ENCODE measurements at places on chromosomes 13 and 19.

GRCh38 chr19:29031216-29031615 lies 181.7 kb downstream of the UQCRFS1 start:
- no peak for DNase-seq

DNA sequence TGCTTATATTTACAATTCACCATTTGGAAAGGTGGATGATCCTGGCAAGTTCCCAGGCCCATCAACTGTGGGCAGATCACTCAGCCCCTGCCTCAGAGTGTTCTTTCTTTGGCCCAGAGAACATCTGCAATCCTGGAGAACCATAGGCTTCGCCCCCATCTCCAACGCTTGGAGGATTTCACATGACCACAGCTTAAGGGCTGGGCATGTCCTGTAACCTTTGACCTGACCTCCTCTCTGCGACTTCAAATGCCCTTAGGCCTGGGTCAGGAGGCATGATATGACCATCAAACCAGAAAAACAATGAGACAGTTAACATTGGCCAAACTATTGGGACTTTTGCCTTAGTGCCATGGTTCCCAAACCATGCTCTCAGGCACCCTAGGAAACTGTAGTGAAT lies 7.2 kb upstream of the MBNL2 start:
- DNase-seq = no peak

DNA sequence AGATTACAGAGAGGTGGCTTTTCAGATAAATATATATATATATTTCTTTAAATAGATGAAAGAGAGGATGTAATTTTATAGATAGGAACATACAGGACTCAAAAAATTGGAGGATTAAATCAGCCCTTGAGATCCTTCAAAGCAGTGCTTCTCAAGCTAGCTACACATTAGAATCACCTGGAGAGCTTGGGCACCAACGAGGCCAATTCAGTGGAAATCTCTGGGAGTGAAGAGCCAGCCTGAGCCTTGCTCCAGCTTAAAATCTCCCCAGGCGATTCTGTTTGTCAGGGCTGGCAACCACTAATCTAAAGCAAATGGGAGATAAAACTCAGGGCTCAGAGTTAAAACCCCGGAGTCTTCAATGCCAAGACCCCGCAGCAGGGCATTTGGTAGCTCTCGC lies 15.0 kb upstream of the CLN5 start:
- DNase-seq = no peak

DNA sequence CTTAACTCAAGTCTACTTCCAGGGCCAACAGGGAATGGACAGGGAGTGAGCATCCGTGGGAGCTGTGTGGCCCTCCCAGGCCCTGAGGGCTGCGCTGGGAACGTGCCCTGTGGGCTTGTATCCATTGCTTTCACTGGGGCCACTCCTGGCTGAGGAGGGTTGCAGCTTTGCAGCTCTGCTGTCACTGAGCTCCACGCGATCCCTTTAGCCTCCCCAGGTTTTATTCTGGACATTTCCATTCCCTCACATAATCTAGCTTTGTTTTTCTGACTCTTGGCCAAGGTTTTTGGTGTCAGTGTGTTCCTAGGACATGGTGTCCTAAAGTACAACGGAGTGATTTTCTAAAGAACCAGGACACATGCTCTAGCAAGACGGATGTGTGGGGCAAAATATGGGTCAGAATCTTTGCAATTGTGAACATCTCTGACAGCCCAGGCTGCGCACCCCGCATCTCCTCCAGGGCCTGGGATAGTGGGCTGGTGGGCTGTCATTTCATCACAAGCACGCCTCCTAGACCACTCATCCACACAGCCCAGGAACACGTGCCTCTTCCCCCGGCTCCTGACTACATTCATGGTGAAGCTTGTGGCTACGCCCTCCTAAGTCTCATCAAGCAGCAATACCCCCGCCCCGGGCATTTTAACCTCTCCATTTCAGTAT lies 28.0 kb downstream of the GGACT start:
- no peak for DNase-seq

GRCh38 chr13:50456111-50456510 lies 387.4 kb downstream of the DLEU7 start:
- DNase-seq = no peak

DNA sequence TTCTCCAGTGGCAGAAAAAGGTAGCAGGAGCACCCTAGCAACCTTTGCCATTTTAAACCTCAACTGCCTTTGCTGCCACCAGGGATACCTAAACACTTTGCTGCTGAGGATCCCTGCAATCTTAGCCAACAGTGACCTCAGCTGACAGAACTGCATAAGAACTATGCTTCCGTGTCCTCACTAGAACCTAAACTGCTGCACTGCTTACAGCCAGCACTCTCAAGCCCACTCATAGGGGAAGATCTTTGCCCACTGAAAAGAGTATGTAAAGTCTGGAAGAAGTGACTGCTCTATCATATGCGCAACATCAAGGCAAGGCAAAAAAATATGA lies 270.0 kb upstream of the PCDH20 start:
- peak; percentile 42 for DNase-seq

GRCh38 chr19:15456871-15457700 lies 7.3 kb downstream of the RASAL3 start:
- DNase-seq = no peak

- no peak for DNase-seq
These were observed 32.2 kb downstream of the COG3 start for GRCh38 chr13:45496942-45497341.

All from right forelimb (tissue), 1 donor.